ENCODE measurements at places on chromosomes 12 and 14.

DNA sequence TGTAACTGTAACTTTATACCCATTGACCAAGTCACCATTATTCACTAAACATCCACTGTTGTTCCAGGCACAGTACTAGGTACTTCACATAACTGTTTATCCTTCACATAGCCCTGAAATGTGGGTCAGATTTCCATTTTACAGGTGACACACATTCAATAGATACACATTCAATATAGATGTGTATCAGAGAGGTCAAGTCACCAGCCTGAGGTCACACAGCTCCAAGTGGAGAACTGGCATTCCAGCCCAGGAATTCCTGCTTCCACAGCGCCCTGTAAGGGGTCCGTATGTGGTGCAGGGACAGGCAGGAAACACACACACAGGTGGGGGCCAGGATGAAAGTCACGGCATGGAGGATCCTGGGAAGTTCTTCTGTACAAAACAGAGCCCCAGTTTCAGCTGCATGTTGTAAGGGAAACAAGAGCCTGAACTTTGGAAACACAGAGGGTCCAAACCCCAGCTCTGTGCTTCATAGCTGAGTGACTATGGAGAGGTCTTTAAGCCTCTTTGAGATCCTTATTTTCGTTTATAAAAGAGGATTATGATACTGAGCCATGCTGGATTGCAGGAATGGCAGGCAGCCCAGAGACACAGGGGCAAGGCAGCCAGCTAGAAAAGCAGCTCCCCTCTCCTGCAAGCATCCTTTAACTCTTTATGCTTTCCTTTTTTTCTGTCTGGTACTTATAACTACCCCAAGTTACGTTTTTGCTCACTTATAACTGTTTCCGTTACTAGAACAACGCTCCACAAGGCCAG, 50.3 kb upstream of the DICER1 start:
- DNase-seq = no peak

DNA sequence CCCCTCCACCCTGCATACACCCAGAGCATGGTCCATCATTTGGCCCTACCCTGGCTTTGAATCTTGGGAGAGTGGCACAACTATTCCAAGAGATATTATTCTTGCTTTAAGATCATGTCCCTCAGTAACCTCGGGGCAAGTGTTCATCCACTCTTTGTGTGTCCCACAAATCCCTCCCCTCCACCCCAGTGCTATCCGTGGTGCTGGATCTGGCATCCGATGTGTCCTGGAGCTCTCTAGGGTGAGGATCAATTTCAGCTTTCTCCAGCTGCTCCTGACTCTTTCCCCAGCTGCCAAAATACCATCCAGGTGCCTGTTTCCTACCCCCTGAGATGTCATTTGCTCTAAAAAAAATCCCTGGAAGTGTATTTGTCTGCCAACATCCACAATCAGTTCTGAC, 64.8 kb upstream of the CMKLR1 start:
- DNase-seq = no peak

- no peak for DNase-seq
Observed at GRCh38 chr12:12108441-12109058, 37.8 kb downstream of the BCL2L14 start.

DNA sequence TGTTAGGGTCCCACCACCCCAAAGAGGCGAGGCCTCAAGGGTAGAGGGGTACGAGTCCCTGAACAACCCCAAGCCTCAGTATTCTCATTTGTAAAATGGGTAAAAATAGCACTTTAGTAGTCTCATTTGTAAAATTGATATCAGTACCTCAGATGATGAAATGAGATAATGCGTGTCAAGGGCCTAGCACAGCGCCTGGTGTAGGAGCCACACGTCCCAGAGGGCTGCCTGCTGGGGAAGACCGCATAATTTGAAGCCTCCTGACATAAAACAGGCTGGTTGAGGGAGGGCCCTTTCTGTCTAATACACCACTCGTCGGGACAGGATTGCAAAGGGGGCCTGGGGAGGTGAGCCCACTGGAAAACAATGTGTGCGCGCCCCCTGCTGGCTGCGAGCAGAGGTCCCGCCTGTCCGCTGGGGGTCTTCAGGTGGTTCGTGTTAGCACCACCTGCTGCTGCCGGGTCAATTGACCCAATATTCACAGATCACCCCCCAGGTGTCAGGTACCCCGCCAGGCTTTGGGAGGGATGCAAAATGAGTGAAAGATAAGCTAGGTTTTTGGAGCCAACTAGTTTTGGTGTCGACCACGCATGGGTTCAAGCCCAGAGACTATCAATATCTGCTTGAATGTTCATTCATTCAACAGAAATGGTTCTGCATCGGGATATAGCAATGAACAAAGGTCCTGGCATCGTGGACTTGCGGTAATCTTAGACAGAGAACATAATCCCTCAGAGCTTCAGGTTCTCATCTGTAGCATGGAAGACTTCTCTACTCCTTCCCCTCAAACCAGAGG, 24.7 kb upstream of the IRF2BPL start:
- DNase-seq = peak; percentile 72

DNA sequence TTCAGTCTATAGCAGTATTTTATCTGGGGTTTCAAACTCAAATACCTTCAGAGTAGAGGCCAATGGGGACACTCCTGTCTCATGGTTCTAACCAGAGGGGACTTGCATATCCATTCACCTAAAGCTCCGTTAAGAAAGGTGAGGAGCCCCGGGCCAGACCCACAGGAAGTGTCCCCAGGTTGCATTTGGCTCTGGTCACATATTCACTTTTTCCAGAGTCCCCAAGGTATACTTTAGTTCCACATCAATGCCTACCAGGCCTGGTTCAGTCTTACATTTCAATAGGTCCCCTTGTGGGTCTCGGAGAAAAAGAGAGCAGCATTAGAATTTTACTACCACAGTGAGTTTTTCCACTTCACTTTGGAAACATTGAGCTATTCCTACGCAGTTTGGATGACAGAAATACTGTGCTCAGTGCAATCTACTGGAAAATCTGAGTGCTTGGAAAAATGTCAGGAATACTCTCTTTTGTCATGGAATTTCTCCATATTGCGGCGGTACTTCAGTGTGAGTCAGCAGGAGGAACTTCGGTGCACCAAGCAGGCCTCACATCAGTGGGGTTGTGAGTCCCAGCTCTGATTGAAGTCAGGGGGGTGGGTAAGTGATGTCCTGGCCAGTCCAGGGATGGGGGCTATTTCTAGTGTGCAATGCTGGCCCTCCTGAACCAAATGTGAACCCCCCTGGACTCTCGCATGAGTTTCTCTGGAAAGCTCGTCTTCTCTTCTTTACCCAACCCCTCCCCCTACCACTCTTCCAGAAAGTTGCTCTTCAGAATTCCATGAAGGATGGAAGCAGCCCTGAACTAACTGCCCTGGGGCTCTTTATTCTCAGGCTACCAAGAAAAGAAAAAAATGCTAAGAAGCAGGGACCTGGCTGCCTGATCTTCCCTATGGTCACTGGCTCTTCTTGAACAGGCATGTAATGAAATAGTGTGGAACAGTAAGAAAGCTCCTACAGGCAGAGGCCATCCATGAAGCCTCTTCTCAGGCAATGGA, 184.7 kb downstream of the PRKCH start:
- DNase-seq = no peak

DNA sequence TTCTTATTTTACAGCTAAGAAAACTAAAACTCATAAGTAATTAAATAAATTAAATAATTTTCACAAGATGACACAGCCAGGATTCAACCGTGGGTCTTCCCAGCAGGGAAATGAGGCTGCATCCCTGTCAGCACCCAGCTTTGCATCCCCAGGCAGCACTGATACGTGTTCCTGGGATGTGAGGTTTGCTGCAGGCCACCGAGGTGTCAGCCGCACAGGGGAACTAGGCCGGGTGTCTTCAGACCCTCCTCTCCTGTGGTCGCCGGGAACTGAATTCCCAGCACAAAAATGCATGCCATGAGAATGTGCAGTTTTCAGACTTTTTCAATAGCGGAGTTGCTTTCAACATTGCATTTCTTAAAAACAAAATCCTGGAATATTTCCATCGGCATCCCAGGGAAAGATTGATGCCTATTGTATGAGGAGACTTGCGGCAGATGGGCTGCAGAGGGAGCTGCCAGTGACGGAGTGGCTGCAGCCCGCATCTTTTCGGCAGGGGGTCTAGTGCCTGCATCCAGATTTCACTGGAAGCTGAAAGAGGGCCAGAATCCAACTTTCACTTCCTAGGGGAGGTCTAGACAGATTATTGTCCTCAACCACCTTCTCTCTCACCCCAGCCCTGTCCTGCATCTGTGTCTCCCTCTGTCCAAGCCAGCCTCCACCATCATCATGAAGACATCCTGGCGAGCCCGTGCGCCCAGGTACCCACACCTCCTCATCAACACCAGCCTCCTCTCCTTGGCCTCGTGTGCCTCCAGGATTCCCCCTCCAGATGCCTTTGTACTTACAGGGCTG, 12.6 kb downstream of the LRTM2 start:
- DNase-seq = no peak

DNA sequence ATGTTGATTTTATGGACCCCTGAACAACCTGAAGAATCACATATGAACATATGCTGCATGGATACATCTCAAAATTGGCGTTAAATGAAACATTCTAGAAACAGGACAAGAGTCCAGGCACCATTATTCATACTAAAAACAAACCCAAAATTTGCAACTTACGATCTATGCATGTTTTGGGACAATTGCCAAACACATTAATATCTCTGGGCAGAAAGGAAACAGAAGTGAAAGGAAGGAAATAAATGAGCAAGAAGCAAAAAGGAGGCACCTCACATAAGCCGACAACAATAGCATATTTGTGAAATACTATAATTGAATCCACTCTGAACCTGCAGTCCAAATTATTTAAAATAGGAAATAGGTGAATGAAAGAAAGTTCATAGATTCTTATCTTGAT, 1505.3 kb downstream of the AACS start:
- no peak for DNase-seq

GRCh38 chr12:96534339-96534738, 45.0 kb downstream of the CFAP54 start:
- DNase-seq = no peak

DNA sequence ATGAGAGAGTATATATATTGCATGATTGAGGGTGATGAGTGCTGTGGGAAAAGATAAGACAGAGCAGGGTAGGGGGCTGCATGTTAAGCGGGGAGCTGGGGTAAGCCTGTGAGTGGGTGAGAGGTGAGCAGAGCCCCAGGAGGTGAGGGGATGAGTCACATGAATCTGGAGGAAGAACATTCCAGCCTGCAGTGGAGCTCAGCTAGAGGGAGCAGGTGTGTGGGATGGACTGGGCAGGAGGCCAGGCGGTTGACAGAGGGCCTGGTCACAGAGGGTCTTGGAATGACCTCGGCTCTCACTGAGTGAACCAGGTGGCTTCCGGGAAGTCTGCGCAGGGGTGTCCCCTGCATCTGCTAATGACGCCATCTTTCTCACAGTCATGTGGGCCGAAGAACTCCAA, 44.4 kb downstream of the GIT2 start:
- DNase-seq = no peak

GRCh38 chr12:71691504-71692129, 5.7 kb downstream of the TMEM19 start:
- no peak for DNase-seq

GRCh38 chr12:65594409-65594808, 229.9 kb upstream of the HMGA2 start:
- no peak for DNase-seq

DNA sequence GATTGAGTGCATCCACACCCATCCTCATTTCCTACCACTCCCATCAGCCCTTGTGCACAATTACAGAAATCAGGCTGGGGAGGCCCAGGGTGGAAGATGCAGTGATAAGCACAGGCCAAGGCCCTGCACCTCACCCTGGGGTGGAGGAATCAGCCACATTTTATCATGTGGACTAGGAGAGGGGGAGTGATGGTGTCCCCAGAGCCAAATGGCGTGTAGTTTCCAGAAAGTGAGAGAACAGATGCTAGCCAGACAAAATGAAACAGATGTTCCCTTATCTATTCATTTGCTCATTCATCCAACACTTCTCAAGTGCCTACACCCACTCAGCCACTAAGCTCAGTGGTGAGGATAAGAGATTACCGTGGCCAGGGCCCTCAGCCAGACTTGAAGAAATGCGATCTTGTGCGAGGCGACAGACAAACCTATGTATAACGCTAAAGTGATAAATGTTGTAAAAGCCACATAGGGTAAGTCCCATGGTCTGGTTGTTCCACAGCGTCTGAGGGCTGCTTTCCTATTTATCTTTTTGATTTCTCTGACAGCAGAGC, 93.6 kb downstream of the STAB2 start:
- no peak for DNase-seq

DNA sequence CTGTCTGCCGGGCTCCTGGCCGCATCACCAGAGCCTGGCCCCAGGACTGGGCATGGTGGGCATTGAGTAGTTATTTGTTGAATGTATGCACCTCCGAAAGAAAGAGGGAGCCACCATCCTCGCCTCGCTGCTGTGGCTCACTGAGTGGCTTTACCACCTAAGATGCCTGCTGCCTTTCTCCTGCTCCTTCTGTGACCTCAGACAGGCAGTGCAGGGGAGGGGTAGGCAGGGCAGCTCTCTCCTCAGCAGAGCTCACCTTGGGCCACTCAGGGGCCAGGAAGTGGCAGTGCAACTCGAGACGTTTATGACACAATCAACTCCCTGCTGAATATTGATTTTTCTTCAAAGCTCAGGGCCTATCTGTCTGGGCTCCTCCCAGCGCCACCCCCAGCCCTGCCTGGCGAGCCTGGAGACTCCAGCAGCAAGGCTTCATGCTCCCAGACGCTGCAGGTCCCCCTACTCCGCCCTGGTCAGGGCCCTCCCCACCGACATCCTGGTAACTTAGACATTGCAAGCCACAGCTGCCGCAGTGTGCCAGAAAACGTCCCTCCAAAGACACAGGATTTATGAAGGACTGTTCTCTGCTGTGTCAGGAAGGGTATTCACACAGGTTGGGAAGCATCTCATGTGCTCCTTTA, 84.3 kb upstream of the DIO3 start:
- DNase-seq = no peak

DNA sequence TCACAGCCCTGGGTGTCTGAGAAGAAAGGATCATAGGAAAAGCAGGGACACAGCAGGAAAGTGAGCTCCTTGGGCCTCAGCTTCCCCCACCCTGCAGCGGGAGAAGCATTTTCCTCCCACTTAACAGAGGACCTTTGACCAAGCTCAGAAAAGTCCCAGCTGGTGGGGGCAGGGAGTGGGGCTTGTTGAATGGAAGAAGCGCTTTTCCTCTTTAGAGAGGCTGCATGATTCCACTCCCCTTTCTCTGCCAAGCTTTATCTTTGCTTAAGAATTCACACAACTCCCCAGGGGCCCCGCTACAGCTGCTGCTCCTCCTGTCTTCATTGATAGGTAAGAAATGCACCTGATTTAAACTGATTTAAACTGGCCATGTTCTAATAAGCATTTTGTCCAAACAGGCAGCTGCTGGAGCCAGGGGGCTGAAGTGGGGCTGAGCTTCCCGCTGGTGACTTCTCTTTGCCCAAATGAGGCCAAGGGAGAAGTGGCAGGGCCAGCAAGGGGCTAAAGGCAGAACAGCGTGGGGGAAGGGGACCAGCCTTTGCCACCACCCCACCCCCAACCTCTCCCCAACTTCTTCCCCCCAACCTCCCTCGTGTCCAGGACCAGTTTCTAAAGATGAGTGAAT, 1.7 kb upstream of the PAPLN start:
- no peak for DNase-seq

GRCh38 chr14:101062601-101063000, 159.1 kb upstream of the RTL1 start:
- no peak for DNase-seq

Data from T-helper 9 cell (primary cell).